Thymus (tissue), 14 donors: ENCODE measurements at places on chromosomes 5 and 9. TPM values are rescaled to one million over a fixed set of nuclear protein-coding genes. Genes with fewer than 3 reads are reported as not detected.

The PCBD2 gene
- total RNA-seq, result 5.9 TPM

DNA sequence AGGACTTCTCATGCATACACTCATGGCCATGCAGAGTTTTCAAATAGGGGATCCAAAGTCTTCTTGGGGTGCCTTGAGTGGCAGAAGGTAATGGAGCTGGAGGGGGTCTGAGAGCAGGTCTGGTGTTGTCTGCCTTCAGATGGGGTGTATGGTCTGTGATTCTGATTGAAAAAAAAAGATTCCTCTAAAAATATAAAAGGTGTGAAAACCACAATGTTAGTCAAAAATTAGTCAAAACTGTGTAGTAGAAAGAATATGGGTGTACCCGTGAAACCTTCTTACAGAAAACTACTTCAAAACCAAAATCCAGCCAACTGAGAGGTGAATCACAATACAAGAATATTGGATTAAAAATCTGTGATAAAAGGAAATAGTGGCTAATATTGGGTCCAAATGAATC is 20.1 kb downstream of the DOCK2 start:
- no peak for DNase-seq
- H3K4me3 ChIP-seq, result no peak overlapping the region

GRCh38 chr9:126150411-126151030 is 176.1 kb upstream of the MVB12B start:
- H3K27ac ChIP-seq, result no peak overlapping the region
- H3K4me1 ChIP-seq, result peaks cover 8% of the 10 kb centered on the region
- H3K4me3 ChIP-seq, result no peak overlapping the region
- H3K27me3 ChIP-seq, result peaks cover 12% of the 10 kb centered on the region

- no peaks in the 10 kb centered on the region for H3K36me3 ChIP-seq
- no peak for DNase-seq
- H3K4me1 ChIP-seq, result no peaks in the 10 kb centered on the region
- no peak overlapping the region for H3K4me3 ChIP-seq
Measured at GRCh38 chr5:42886635-42887034, 74.9 kb upstream of the SELENOP start.

DNA sequence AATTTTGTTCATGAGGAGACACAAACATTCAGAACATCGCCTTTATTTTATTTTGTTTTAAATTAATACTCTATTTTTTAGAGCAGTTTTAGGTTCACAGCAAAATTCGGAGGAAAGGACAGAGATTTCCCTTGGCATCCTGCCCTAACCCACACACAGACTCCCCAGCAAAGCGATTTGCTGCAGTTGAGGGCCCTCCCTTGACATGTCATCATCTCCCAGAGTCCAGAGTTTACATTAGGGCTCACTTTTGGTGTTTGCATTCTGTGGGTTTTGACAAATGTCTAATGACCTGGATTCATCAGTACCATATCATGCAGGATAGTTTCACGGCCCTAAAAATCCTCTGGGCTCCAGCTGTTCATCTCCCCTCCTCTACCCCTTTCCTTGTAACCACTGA is 33.6 kb upstream of the COL5A1 start:
- no peak for DNase-seq
- no peak overlapping the region for H3K4me3 ChIP-seq
- H3K27ac ChIP-seq, result no peak overlapping the region
- no peaks in the 10 kb centered on the region for H3K27me3 ChIP-seq

The AJM1 gene
- 0.42 TPM for total RNA-seq

GRCh38 chr5:154547551-154547950 is 69.5 kb upstream of the HAND1 start:
- no peak overlapping the region for H3K4me3 ChIP-seq
- peaks cover 2% of the 10 kb centered on the region for H3K27me3 ChIP-seq
- no peak for DNase-seq
- H3K4me1 ChIP-seq, result no peaks in the 10 kb centered on the region
- no peaks in the 10 kb centered on the region for H3K36me3 ChIP-seq

GRCh38 chr5:13956471-13956870 is 12.0 kb upstream of the DNAH5 start:
- H3K4me3 ChIP-seq, result no peak overlapping the region
- H3K4me1 ChIP-seq, result no peaks in the 10 kb centered on the region
- no peak for DNase-seq
- no peaks in the 10 kb centered on the region for H3K27me3 ChIP-seq
- H3K36me3 ChIP-seq, result no peaks in the 10 kb centered on the region
- no peak overlapping the region for H3K27ac ChIP-seq

GRCh38 chr9:119877306-119877705 is 508.1 kb upstream of the BRINP1 start:
- H3K27ac ChIP-seq, result no peak overlapping the region

- H3K4me3 ChIP-seq, result peak within 1 kb of the TSS; percentile 29
- H3K27me3 ChIP-seq, result peaks cover 32% of the 10 kb centered on the region
- no peaks in the 10 kb centered on the region for H3K4me1 ChIP-seq
- peak within 1 kb of the TSS; percentile 4 for H3K27ac ChIP-seq
Measured at GRCh38 chr5:122311961-122312590, at the start of gene SNCAIP. Gene SNCAIP, plus strand, starts transcription at chr5:122312237. Its CDS starts 78,898 bp downstream, at chr5:122391135.

DNA sequence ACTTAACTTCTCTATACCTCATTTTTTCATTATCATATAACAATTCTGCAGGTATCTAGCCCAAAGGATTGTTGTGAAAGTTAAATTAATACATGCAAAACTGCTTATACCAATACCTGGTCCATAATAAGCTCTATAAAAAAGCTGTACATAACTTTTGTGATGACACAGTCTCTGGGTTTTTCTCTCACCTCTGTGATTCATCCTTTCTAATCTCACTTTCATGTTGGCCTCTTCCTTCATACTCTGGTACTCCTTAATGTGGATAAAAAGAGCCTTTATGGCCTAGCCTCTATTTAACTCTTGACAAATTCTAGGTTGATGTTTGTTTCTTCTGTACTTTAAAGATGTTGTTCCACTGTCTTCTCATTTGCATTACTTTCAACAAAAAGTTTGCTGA is 162.9 kb upstream of the ACOT12 start:
- no peak overlapping the region for H3K4me3 ChIP-seq
- peaks cover 3% of the 10 kb centered on the region for H3K36me3 ChIP-seq
- H3K4me1 ChIP-seq, result no peaks in the 10 kb centered on the region
- no peaks in the 10 kb centered on the region for H3K27me3 ChIP-seq

DNA sequence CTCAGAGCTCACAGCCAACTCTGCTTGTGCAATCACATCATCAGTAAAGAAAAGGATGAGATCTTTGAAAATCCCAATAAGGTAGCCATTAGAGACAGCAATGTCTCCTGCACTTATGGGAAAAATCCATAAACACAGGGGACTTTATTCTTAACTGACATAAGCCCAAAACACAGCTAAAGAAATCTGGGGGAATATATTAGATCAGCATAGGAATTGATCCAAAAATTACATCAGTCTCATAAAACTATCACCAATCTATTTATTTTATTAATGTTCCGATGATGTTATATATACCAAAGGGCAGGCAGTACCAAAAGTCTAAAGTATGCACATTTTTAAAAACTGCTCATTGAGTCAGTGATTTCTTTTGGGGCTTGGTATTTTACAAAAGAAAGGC is 6.9 kb downstream of the MRPS27 start:
- no peak overlapping the region for H3K27ac ChIP-seq
- H3K4me3 ChIP-seq, result no peak overlapping the region
- H3K4me1 ChIP-seq, result no peaks in the 10 kb centered on the region
- H3K27me3 ChIP-seq, result no peaks in the 10 kb centered on the region
- DNase-seq, result no peak

- H3K27ac ChIP-seq, result no peak overlapping the region
- H3K36me3 ChIP-seq, result no peaks in the 10 kb centered on the region
- no peaks in the 10 kb centered on the region for H3K4me1 ChIP-seq
- DNase-seq, result no peak
- H3K27me3 ChIP-seq, result no peaks in the 10 kb centered on the region
Measured at GRCh38 chr9:68577774-68578591, 37.3 kb upstream of the TMEM252 start.

DNA sequence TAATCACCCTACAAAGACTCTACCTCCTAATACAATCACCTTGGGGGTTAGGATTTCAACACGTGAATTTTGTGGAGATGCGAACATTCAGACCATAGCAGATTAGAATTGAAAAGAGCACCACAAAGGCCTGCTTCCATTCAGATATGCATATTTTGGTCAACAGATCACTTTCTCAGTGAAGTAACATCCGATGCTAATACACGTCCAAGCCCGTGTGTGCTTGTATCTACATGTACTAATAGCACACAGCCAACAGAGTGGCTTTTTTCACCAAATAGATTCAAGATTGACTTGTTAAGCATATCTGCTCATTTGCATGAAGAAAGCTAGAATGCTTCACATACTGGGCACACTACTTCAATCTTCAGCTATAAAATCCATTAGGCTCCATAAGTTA is 35.6 kb upstream of the SSBP2 start:
- no peaks in the 10 kb centered on the region for H3K27me3 ChIP-seq
- no peaks in the 10 kb centered on the region for H3K36me3 ChIP-seq
- H3K27ac ChIP-seq, result no peak overlapping the region
- DNase-seq, result no peak

The GPRIN1 gene
- total RNA-seq, result 2.7 TPM

DNA sequence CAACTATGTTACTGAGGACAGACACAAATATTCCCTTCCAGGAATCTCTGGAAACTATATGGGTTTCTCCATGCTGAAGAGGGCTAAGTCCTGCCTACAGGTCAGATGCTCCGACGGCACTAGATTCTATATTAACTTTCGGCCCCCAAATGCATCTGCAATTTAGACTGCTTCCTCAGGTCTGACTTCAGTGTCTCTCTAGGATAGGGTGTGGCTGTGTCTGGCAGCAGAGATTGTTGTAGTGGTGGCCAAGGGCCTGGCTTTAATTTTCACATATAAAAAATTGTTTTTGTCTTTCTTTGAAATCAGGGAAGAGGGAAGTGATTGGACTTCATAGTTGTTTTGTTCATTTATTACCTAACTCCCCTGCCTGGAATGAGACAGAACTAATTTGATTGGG is 101.8 kb downstream of the PJA2 start:
- no peak overlapping the region for H3K4me3 ChIP-seq
- H3K27ac ChIP-seq, result no peak overlapping the region
- no peaks in the 10 kb centered on the region for H3K4me1 ChIP-seq

DNA sequence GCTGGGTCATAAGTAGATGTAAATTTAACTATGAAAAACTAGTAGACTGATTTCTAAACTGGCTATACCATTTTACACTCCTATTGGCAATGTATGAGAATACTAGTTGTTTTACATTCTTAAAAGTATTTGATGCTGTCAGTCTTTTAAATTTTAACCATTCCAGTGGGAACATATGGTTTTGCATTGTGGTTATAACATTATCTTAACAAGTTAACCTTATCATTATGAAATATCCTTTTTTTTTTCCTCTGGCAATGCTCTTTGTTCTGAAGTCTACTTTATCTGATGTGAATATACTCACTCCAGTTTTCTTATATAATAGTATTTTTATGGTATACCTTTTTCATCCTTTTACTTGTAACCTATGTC is 548.9 kb upstream of the CLINT1 start:
- no peak overlapping the region for H3K4me3 ChIP-seq
- no peak overlapping the region for H3K27ac ChIP-seq
- no peaks in the 10 kb centered on the region for H3K4me1 ChIP-seq
- H3K36me3 ChIP-seq, result no peaks in the 10 kb centered on the region

The ARID3C gene
- 0.09 TPM for total RNA-seq

DNA sequence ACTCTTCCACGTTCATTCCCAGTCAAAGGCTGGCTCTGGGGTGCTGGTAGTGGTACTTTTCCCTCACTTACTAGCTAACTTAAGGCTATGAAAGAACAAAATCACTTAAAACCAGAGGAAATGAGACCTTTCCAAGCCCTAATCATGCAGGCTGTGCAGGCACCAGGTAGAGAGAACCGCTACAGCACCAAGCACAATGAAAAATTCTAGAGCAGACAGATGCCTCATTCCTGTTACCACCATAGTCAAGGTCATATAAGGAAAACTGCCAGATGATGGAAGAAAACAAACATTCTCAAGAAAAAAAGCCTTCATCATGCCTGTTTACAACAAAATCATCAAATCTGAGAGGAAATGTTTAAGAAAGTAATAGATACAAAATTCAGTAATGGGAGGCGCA is 374.4 kb upstream of the PDE4D start:
- H3K4me3 ChIP-seq, result no peak overlapping the region

The PPP3R2 gene
- not detected for total RNA-seq

DNA sequence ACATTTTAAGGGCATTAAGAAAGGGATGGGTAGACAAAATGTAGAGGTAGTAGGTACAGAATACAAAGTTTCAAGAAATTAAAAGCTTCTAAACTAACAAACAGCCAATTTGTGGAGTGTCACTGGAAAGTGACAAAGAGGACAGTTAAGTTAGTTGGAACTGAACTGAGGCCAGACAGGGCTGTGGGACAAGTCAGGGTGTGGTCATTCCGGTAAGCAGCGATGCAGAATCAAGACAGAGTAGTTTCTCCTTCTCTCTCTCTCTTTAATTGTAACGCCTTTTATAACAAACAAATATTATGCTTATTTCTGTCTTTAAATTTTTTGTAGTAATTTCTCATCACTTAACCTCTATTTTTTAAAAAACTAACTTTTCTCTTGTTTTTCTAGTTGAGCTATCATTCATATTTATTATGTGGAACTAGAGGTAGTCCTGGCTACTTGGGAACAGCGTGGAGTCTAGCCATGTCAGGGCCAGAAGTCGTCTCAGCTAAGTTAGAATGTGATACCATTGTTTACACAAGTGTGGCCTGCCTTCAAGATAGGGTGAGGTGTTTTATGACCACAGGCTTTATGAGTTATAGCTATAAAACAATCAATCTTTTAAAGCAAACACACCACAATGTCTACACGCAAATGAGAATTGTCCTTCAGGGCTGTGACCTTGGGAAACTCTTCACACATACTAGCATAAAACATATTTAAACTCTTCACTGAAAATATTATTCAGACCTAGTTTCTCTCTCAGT is 115.3 kb upstream of the CDKN2B start:
- no peaks in the 10 kb centered on the region for H3K4me1 ChIP-seq
- H3K4me3 ChIP-seq, result no peak overlapping the region
- H3K27ac ChIP-seq, result no peak overlapping the region
- H3K36me3 ChIP-seq, result no peaks in the 10 kb centered on the region
- no peak for DNase-seq

GRCh38 chr9:113274474-113275156 is 757 bp downstream of the CDC26 start:
- peak overlapping the region; percentile 93 for H3K27ac ChIP-seq
- peaks cover 5% of the 10 kb centered on the region for H3K4me1 ChIP-seq
- H3K27me3 ChIP-seq, result no peaks in the 10 kb centered on the region
- DNase-seq, result peak; percentile 58
- peaks cover 31% of the 10 kb centered on the region for H3K36me3 ChIP-seq

The CDH9 gene
- total RNA-seq, result 0.05 TPM

- no peaks in the 10 kb centered on the region for H3K4me1 ChIP-seq
- no peaks in the 10 kb centered on the region for H3K36me3 ChIP-seq
- no peak for DNase-seq
- no peaks in the 10 kb centered on the region for H3K27me3 ChIP-seq
- H3K27ac ChIP-seq, result no peak overlapping the region
Measured at GRCh38 chr9:37727013-37727412, 26.6 kb upstream of the TRMT10B start.
